ENCODE measurements at places on chromosomes 6 and 20.

DNA sequence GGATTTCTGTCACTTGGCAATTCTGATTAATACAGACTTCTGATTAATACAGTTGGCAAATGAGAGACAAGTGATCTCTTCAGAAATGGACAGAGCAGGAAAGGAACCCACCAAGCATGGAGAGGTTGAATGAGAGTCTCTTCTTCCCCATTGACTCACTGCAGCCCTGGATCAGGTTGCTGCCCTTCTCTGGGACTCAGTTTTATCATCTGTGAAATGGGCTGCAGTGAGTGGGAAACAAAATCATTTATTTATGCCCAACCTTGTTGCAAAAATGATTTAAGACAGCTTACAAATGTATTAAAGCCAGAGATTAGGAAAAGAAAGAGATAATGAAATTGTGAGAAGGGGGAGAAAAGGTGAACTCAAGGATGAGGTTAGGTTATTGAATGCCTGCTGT is 20.8 kb upstream of the RSPO4 start:
- DNase-seq: no peak

DNA sequence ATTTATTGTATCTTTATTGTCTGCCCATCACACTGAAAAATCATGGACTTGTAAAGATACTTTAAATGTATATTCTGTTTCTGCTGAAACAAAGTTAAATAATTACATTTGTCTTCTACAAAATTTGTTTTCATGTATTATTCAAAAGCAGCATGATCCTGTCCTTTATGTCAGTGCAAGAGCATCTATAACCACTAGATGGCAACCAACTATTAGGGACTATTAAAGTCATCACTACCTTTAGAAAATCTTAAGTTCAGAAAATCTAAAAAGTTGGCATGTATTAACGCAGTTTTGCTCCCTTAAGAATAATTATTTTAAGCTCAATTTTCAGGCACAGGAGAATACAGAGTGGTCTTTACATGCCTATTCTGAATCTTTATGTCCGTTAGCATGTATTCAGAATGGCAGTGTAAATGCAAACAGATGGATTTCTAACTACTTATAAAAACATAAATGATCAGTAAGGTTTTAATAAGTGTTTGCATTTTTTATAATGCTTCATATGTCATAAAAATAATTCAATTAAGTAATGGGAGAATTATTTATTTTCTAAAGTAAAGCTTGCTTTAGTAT is 17.8 kb downstream of the TMEM30A start:
- no peak for DNase-seq

DNA sequence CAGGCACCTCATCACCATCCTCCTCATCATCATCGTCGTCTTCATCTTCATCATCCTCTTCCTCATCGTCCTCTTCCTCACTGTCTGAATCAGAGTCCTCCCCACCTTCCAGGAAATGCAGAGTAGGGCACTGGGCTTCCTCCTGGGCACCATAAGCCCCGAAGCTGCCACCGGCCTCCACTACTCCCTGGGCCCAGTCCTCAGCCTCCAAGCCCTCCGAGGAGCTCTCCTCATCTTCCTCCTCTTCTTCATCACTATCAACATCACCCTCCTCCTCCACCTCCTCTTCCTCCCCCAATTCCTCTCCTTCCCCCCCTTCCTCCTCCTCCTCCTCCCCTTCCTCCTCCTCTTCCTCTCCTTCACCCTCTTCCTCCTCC is 1.7 kb downstream of the CENPB start:
- no peak for DNase-seq

DNA sequence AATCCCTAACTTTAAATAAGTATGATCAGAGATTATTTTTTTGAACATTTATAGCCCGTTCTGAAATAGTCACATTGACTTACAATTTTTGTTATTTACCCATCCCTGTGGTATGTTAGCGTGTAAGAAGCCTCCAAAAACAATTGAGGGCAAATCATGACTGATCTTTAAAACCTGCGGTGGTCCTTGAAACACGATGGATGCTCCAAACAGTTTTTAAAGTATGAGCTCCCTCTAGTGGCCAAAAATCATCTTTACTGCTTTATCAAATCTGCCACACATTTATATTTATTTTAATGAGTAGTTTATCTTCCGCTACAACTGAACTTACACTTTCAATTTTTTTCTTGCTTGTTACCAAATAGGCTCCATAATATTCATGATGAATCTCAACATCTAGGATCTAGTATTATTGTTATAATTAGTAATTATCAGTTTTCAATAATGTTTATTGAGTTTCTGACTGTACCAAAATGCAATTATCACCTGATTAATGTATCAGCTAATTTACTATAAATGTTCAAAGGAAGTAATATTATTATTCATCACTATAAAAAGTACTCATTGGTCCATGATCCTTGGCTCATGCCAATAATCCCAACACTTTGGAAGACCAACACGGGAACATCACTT is 52.2 kb downstream of the MARCKS start:
- DNase-seq: no peak

GRCh38 chr6:74199215-74199915 is 503.4 kb downstream of the CD109 start:
- DNase-seq: no peak

- DNase-seq: no peak
Observed at GRCh38 chr20:10604865-10605440, 68.8 kb downstream of the JAG1 start.

DNA sequence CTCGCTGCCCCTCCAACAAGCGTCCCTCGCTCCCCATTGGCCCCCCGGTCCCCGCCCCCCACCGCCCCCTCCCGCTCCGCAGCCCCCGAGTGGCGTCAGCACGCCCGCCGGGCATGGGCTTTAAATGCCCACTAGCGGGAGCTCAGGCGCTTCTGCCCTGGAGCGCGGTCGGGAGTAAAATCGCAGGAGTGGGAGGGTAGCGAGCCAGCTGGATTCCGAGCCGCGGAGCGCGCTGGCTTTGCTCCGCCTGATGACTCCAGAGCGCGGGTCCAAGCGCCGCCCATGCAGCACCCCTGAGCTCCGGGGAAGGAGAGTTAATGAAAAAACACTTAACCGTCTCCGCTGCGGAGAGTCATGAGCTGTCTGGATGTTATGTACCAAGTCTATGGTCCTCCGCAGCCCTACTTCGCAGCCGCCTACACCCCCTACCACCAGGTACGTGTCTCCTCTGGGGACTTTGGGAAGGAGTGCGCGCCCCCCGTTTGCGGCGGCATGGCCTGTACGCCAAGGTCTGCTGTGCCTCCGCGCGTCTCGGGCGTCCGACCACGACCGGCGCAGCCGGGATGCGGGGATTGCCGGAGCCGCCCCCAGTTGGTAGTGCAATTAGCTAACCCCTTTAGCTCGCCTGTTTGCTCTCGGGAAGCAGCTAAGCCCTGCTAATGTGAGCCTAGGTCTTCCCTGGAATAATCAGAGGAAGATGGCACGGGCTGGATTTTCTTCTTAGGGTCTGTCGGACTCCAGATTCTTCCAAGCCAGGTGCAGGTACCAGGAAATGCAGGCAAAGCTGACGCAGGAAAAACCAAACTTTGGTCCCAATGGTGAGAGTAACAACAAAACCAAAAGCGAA is at the start of gene VGLL2:
Gene VGLL2 (plus strand): TSS at position 149 of the 847 bp plus-strand sequence. CDS start 206 bp downstream, at position 355.
- peak; percentile 25 for DNase-seq

DNA sequence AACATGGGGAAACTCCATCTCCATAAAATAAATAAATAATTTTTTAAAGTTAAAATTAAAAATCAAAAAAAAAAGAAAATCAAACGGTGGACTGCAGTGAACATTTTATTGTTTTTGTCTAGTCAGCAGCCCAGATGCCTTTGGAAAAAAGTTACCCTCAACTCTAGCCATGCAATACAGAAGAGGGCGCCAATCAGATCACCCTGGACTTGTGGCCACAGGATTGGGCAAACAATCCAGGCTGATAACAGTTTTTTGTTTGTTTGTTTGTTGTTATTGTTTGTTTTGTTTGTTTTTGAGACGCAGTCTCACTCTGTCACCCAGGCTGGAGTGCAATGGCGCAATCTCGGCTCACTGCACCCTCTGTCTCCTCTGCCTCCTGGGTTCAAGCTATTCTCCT is 30.5 kb upstream of the NELFCD start:
- no peak for DNase-seq

- DNase-seq: no peak
Observed at GRCh38 chr20:24872291-24873024, 76.6 kb upstream of the CST7 start.

DNA sequence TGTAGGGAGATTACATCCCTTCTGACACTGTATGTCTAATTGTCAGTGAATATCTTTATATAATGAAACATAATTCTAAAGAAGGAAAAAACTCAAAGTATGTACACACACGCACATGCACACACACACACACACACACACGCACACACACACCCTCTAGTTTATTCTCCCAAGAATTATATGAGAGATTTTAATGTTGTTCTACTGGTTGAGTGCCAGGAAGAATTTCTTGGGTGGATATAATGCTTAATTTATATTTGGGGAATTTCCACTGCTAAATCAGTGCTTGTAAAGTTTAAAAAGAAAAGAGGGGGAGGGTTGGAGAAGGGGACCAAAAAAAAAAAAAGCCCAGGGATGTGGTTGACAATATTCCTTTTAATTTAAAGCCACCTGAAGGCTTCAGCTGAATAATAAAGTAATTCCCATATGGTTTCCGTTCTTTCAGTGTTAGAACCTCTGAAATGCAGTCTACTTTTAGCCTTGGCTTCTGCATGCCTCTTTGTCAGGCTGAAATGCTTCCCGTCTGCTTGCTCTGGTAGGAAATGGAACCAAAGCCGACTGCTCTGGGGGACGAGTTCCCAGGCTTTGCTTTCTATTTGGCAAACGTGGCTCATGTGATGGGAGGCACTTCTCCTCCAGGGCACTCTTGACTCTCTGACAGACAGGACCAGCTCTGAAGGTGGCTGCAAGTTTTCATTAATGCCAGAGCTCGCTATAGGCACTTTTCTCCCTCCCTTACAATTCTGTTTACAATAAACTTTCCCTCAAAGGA is 225.4 kb downstream of the PRL start:
- no peak for DNase-seq

- no peak for DNase-seq
Observed at GRCh38 chr6:83908813-83909212, 49.3 kb downstream of the CYB5R4 start.

- no peak for DNase-seq
Observed at GRCh38 chr6:112366695-112367553, 19.8 kb downstream of the RFPL4B start.

DNA sequence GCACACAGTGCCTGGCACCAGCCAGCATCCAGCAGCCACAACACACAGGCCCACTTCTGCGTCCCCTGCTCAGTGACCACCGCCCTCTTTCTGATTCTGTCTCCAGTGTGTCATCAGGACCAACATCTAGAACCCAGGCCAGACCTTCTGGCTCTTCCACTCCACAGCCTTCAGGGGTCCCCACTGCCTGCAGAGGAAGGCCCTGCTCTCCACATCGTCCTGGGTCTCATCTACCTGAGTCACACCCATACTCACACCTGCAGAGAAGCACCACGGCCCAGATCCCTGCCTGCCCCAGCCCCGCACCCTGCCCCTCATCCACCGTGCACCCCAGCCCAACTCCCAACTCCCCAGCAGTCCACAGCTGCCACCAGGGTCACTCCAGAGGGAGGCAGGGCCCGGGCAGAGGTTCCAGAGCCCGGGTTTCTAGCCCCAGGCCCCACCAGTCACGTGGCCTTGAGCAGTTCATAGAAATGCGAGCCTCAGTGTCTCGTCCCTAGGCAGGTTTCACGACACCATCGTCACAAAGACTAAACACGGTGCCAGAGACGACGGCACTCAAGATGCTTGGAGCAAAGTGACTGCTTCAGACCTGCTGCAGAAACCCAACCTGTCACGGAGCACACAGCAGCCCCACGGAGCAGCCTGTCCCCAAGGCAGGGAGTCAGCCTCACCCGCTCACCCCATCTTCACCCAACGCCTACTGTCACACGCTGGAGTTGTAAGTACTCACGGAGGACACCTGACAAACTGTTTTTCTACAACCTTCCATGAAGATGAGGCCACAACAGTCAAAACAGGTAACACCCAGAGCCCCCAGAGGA is 16.1 kb downstream of the TAF4 start:
- DNase-seq: no peak

GRCh38 chr20:57092112-57092899 is 174.1 kb downstream of the BMP7 start:
- DNase-seq: peak; percentile 75

Measured in stimulated activated CD4-positive, alpha-beta T cell treated with anti-CD3 and anti-CD28 coated beads, Interleukin-15, amount 100 ng/mL, for 24 hours (primary cell).